ENCODE measurements at places on chromosomes 3 and 15. TPM values are rescaled to one million over a fixed set of nuclear protein-coding genes. Genes with fewer than 3 reads are reported as not detected.

GRCh38 chr3:188656196-188656982 lies 502.4 kb downstream of the LPP start:
- no peak for DNase-seq

- no peak for DNase-seq
Measured at GRCh38 chr3:11711876-11712275, 68.2 kb upstream of the VGLL4 start.

GRCh38 chr3:100104817-100105413 lies 9.4 kb downstream of the FILIP1L start:
- no peak for DNase-seq

DNA sequence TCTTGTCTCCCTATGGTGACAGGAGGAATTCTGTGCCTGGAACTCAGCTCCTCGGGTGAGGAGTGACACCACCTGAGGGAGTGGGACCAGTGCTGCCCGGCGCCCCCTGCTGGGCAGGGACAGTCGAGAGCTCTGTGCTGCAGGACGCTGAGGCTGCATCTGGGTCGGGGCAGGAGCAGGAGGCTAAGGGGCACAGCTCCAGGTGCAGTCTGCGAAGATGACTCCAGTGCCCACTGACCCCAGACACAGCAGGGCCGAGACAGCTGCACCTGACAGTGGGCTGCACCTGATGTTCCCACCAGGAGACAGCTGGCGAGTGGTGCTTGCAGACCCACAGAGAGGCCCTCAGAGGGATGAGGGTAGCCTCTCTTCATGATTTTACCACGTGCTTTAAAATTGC lies 152.9 kb downstream of the ATP10A start:
- DNase-seq, result peak; percentile 15

DNA sequence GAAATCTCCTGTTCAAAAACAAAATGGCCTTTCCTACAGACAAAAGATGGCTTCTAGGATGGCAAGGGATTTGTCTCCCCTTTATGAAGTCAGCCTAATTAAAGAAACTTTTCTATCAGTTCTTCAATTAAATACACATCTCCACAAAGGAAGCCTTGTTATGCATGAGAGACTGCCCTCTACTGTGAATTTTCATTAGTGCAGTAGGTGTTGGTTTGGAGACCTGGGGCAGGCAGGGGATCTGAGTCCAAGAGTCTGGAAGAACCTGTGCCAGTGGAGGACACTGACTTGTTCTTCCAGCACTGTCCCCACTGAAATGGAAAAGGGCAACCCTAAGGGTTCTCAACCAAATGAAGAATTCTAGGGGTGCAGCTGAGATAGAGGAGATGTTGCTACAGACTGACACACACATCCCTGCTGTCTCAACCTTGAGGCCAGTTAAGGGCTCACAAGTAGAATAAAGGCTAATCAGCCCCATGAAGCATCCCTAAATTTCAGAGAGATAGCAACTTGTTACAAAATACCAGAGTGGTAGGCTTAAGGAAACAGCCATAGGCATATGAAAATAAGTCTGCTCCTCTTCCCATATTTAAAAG lies 174.0 kb upstream of the PRICKLE2 start:
- no peak for DNase-seq

DNA sequence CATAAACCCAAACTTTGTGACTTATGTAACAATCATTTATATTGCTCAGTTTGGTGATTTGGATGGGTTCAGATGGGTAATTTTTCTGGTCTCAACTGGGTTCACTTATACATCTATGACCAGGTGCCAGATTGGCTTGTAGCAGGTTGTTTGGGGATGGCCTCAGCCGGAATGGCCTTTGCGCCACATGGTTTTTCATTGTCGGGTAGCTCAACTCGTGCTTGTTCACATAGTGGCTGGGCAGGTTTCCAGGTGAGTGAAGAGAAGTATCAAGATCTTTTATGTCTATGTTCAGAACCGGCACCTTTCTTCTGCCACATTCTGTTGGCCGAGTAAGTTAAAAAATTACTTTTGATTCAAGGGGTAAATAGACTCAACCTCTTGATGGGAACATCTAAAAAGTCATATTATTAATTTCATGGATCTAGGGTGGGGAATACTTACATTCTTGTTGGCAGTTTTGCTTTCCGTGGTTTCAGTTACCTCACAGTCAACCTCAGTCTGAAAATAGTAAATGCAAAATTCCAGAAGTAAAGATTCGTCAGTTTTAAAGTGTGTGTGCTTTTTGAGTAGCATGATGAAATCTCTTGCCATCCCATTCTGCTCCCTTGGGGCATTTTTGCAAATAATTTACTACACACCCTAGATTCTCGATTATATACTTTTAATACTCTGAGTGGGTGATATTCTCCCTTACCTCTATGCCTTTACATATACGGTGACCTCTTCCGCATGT lies 745.7 kb upstream of the CCDC54 start:
- DNase-seq, result no peak

DNA sequence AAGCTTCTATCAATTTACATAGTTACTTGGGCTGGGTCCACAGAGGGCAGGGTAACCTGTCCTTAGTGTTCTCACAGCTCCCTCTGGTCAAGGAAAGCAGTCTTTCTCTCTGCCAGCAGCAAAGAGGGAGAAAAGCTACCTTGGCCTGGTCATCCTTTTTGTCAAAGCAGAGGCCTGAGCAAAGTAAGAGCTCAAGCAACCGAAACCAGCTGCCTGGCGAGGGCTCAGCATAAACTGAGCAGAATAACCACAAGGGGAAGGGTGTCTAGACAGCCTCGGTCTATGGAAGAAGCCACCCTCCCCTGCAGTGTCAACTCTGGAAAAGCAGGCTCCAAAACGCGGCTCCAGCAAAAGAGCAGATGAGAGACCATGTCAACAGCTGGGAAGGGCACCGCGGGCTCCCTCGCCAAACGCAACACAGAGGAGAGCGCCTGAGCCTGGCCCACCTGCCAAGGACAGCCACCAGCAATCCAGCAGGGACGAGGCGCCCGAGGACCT lies 17.4 kb downstream of the LRIG1 start:
- DNase-seq, result no peak

DNA sequence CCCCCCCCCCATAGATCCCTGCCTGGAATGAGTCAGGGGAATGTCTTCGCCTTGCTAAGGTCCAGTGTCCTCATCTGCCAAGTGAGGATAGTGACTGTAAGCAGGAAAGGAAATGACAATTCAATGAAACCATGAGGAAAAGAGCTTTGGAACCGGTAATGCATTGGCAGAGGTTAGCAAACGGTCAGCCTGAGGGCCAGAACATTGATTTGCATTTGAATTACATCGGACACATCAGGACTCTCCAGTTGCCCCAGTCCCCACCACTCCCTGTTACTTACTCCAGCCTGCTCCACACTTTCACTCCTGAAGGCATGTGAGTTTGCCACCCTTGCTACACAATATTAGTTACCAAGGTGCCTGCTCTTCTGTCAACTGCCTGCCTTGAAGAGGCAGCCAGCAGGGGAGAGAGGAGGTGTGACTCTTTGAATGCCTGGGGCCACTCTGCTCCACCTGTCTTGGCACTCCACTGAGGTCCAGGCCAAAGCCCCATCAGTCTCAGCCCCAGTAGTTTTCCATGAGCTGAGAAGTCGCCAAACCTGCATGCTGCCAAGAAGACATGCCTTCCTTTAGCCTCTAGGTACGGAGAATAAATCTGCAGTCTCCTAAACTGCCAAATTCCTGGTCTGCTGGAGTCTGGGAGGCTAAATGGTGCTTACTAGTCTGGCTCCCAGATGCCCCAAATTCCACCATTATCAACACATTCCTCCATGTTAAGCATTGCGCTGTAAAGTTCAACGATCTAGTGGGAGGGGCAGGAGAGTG lies 191.7 kb upstream of the TLE3 start:
- DNase-seq, result no peak

- no peak for DNase-seq
Measured at GRCh38 chr15:79881668-79882067, 15.1 kb downstream of the MTHFS start.

GRCh38 chr15:56963710-56964109 lies 45.3 kb downstream of the TCF12 start:
- no peak for DNase-seq

GRCh38 chr15:95417761-95418160 lies 912.7 kb upstream of the NR2F2 start:
- no peak for DNase-seq

GRCh38 chr3:194401346-194401745 lies 2.3 kb upstream of the GP5 start:
- no peak for DNase-seq

DNA sequence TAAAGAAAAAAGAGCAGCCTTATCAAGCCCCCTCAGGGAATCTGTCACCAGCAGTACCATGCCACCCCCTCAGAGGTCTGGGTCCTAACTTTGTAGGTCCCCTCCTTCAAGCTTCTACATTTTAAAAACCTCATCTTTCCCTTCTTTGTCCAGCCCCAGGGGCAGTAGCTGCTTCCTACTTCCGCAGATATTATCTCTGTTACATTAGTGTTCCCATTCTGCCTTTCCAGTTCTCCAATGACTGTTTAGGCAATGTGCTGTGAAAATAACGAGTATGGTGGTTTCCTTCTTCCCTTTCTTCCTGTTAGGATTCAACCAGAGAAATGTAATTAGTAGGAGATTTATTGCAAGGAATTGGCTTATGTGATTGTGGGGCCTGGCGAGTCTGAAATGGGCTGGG lies 126.1 kb upstream of the TNIK start:
- DNase-seq, result no peak

DNA sequence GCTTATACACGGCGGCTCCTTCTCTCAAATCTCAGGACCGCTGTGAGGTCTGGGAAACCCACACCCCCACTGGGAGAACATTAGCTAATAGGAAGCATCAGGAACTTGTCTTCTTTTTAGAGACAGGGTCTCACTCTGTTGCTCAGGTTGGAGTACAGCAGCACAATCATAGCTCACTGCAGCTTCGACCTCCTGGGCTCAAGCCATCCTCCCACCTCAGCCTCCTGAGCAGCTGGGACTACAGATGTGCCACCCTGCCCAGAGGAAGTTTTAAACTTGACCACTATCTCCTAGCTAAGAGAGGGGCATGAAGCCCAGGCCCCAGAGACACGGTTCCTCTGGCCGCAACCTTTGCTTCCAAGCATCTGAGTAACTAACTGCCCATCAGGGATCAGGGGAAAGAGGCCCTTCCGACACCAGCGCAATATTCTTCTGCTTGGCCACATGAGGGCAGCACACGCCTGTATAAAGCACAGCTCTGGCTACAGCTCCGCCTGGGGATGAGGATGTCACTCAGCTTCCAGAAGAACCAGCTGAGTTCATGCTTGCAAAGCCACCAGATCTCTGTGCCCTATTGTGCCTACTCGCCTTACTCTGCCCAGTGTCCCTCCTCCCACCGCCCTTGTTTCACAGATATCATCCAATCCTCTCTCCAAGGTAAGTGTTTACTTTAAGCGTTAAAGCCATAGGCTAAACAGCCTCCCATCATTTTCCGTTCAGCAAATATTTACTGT lies 57.6 kb upstream of the SLC6A11 start:
- DNase-seq, result peak; percentile 29

- DNase-seq, result no peak
Measured at GRCh38 chr15:52975941-52976449, 185.9 kb upstream of the ONECUT1 start.

GRCh38 chr3:141709126-141709770 lies 28.9 kb upstream of the RNF7 start:
- no peak for DNase-seq

DNA sequence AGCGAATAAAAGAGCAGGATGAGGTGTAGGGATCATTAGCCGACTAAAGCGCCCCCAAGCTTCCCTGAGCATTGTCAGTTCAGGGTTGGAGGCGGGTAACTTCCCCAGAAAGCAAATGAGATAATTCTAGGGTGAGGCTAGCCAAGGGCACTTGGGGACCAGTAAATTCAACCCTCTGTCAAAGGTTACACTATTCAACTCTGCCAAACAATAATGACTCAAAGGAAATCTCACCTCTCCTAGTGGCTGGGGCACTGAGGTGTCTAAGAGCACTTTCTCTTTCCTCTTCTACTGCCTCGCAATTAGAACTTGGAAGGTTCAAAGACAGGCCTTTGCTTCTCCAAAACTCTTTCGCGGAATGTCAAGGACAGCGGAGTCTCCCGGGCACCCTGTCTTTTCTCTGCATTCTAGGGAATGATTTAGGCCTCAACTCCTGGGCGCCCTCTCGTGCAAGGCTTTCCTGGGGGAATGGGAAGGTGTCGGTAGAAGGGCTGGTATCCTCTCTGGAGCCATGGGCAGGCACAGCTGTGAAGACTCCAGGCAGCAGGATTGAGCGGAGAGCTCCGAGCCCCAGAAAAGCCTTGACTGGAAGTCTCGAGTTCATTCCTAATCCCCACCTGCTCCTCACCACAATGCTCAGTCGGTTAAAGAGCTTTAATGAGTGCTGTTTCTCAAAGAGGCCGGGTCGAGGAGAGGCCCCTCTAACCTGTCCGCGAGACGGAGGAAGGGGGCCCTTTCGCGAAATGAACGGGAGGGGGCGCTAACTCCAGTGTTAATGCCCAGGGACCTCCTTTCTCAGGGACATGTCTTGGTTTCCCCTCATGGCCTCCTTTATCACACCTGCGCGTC lies 21.9 kb downstream of the ZIC4 start:
- no peak for DNase-seq

DNA sequence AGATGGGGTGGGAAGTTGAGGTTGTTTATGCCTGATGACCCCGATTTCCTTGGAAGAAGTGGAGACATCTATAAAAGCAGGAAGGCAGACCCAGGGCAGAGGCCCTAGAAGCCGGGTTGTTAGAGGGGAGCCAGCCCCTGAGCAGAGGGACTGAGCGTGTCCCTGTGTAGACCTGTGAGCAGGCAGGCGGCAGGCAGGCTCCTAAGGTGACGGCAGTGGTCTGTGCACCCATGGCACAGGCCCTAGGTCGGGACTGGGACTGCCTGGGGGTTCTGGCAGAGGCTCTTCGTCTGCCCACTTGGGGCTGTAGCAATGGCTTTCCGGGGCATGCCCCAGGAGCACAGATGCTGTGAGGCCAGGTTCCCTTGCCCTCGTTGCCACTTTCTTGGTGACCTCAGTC lies 9.9 kb downstream of the SEMA4B start:
- DNase-seq, result no peak

- no peak for DNase-seq
Measured at GRCh38 chr3:37558580-37558979, 303.1 kb upstream of the CTDSPL start.

DNA sequence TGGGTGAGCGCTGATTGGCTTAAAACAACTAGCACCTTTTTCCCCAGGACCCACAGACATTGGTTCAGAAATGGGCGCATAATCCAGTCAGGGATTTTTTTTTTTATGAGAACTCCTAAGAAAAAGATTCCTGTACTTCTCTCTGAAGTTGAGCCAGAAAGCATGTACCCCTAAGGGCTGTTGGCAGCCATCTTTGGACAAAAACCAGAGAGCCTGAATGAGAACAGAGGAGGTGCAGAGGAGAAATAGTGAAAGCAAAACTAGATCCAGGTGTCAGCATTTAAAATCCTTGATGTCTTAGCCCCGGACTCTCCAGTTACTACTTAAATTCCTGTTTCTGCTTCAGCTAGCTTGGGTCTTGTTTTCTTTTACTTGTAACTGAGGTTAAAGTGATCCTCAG lies 1.9 kb upstream of the SLC27A2 start:
- no peak for DNase-seq

- DNase-seq, result peak; percentile 47
Measured at GRCh38 chr3:123627673-123628670, 43.1 kb upstream of the HACD2 start.

The MAP6D1 gene
- not detected for total RNA-seq

The SCN11A gene
- total RNA-seq, result 0.27 TPM

The ITPKA gene
- total RNA-seq, result 57.6 TPM

The CNTN6 gene
- not detected for total RNA-seq

The CFAP91 gene
- total RNA-seq, result 5.4 TPM

The ASB14 gene
- total RNA-seq, result not detected

The SPINK8 gene
- not detected for total RNA-seq

The IL17RB gene
- total RNA-seq, result 36.5 TPM

The CHRNA3 gene
- total RNA-seq, result 6.0 TPM

The SLC12A1 gene
- total RNA-seq, result not detected

The BOC gene
- total RNA-seq, result 15.2 TPM
